ENCODE measurements at places on chromosomes 2 and 18. TPM values are rescaled to one million over a fixed set of nuclear protein-coding genes. Genes with fewer than 3 reads are reported as not detected.
A peak's percentile ranks its signal among the peaks of the same experiment; 100 is the strongest.

DNA sequence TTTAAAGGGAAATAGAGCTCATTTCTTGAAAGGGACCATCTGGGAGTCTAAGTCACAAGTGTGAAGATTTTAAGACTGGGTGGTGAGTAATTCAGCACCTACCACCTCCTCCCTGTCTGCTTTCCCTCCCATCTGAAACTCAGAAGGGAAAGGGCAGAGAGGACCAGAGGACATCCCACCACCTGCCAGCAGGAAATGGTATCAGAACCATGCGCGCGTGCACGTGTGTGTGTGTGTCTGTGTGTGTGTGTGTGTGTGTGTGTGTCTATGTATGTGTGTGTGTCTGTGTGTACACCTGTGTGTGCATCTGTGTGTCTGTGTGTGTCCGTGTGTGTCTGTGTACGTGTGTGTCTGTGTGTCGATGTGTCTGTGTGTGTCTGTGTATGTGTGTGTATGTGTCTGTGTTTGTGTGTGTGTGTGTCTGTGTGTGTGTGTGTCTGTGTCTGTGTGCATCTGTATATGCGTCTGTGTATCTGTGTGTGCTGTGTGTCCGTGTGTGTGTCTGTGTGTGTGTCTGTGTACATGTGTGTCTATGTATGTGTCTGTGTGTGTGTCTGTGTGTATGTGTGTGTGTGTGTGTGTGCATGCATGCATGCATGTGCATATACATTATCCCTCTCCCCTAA, 76.8 kb downstream of the ZFP36L2 start:
- H3K27ac ChIP-seq: no peak overlapping the region
- H3K27me3 ChIP-seq: no peaks in the 10 kb centered on the region
- no peak overlapping the region for H3K4me3 ChIP-seq
- DNase-seq: no peak

DNA sequence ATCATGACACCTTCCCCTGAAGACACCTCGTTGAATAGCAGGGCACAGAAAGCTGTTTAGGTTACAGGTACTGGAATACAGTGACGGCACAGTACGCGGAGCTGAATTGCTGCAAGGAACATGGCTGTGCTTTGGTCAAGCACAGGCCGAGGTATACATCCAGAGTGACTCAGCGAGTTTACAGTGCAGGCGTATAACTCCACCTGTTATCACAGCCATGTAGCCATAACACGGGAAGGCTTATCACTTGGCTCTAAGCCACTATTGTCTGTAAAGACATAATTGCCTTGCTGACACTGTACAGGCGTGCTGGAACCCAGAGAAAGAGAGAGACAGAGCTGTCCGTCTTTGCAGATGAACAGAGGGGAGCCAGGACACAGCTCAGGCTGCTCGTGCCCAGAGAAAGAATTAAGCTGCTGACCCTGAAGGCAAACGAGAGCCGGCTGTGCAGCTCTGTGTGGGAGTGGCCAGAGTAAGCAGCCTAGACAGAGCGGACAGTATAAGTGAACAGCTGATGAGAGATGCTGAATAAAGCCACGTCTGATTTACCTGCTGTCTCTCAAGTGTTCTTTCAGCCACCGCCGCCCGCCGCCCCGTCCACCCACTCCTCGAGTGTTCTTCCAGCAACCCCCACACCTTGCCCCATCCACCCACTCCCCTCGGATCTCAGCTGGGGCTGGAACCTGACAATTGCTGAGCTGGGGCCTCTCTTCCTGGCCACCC, 87.3 kb upstream of the PPP1CB start:
- H3K27ac ChIP-seq: peak overlapping the region; percentile 91
- peaks cover 54% of the 10 kb centered on the region for H3K4me1 ChIP-seq
- H3K36me3 ChIP-seq: no peaks in the 10 kb centered on the region

DNA sequence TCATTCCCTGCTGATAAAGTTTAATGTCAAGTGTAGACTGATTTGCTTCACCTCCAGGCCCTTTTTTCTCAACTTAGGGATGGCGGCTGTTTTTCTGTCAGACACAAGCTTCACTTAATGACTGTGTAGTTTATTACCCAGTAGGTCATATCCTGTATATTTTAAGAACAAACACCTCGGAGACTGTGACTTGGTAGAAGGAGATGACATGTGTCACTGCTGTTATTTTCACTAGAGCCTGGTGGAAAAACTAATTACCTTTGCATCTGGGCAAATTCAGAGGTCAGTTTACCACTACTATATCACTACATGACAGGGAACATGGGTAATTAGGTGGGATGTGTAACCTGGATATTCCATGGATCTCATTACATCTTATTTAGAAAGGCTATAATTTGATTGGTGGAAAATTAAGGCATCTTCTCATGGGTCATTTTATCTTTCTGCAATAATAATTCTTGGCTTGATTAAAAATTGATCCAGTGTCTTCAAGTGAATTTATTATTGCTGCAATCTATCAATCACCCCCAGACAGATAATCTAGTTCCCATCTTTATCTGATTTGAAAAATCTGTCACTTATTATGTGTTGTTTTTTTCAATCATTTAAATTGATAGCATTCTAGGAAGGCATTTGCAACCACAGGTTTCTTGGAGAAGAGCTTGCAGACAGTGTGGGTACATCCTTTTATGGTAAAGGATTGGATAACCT, 353.8 kb upstream of the SPRED2 start:
- DNase-seq: no peak
- no peak overlapping the region for H3K27ac ChIP-seq
- no peak overlapping the region for H3K4me3 ChIP-seq
- no peaks in the 10 kb centered on the region for H3K27me3 ChIP-seq
- no peaks in the 10 kb centered on the region for H3K36me3 ChIP-seq

GRCh38 chr2:18719978-18720775, 130.8 kb upstream of the NT5C1B start:
- no peaks in the 10 kb centered on the region for H3K36me3 ChIP-seq
- peak overlapping the region; percentile 66 for H3K27ac ChIP-seq
- peaks cover 6% of the 10 kb centered on the region for H3K4me1 ChIP-seq
- H3K27me3 ChIP-seq: no peaks in the 10 kb centered on the region
- H3K4me3 ChIP-seq: no peak overlapping the region

DNA sequence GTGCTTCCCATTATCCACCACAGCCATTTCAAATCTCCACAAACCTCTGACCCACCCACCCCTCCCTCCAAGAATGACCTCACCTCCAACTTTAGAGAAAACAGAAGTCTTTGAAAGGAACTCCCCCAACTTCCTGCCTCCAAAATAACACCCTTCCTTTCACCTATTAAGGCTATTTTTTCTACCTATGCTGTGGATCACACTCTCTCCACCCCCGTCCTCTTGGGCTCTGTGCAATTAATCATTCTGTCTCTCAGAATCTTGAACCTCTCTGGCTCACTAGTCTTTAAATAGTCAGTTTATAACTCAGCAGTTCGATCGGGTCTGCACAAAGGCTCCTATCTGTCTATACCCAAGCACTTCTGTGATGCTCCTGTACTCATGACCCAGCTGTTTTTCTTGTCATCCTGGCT, 37.3 kb upstream of the XPO1 start:
- H3K4me3 ChIP-seq: no peak overlapping the region
- H3K27ac ChIP-seq: no peak overlapping the region
- no peak for DNase-seq
- H3K4me1 ChIP-seq: no peaks in the 10 kb centered on the region
- no peaks in the 10 kb centered on the region for H3K36me3 ChIP-seq
- H3K27me3 ChIP-seq: no peaks in the 10 kb centered on the region

- no peaks in the 10 kb centered on the region for H3K4me1 ChIP-seq
- H3K4me3 ChIP-seq: no peak overlapping the region
- no peaks in the 10 kb centered on the region for H3K27me3 ChIP-seq
- no peak overlapping the region for H3K27ac ChIP-seq
- no peaks in the 10 kb centered on the region for H3K36me3 ChIP-seq
- DNase-seq: no peak
Measured at GRCh38 chr2:73998451-73998850, 13.7 kb downstream of the TET3 start.

- peak overlapping the region; percentile 71 for H3K4me3 ChIP-seq
- DNase-seq: no peak
- H3K27ac ChIP-seq: peak overlapping the region; percentile 78
- peaks cover 4% of the 10 kb centered on the region for H3K4me1 ChIP-seq
- no peaks in the 10 kb centered on the region for H3K36me3 ChIP-seq
Measured at GRCh38 chr2:54558188-54559005, 102.3 kb downstream of the SPTBN1 start.

- H3K27ac ChIP-seq: peak overlapping the region; percentile 87
- no peaks in the 10 kb centered on the region for H3K27me3 ChIP-seq
- H3K4me3 ChIP-seq: peak overlapping the region; percentile 20
Measured at GRCh38 chr2:203037026-203037425, 22.4 kb downstream of the NBEAL1 start.

- peak; percentile 30 for DNase-seq
- H3K36me3 ChIP-seq: peaks cover 32% of the 10 kb centered on the region
- H3K27ac ChIP-seq: no peak overlapping the region
- H3K4me1 ChIP-seq: no peaks in the 10 kb centered on the region
- no peak overlapping the region for H3K4me3 ChIP-seq
Measured at GRCh38 chr2:74877376-74877775, 43.4 kb downstream of the HK2 start.

DNA sequence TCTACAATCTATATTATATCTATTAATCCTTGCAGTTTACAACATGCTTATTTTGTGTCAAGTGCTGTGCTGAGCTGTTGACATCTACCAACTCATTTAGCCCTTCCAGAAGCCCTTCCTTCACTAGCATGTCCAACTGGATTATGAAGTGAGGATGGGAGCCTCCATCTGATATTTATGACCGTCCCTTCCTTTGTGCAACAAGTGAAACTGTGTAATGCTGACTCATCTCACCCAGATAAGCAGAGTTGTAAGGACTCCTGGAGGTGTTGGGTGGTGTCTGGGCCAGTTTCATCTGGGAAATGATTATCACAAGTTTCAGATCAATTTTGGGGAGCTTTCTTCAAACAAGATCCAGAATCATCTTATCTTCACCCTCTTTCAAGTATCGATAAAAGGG, 156.6 kb upstream of the ETAA1 start:
- no peak for DNase-seq
- no peak overlapping the region for H3K27ac ChIP-seq

DNA sequence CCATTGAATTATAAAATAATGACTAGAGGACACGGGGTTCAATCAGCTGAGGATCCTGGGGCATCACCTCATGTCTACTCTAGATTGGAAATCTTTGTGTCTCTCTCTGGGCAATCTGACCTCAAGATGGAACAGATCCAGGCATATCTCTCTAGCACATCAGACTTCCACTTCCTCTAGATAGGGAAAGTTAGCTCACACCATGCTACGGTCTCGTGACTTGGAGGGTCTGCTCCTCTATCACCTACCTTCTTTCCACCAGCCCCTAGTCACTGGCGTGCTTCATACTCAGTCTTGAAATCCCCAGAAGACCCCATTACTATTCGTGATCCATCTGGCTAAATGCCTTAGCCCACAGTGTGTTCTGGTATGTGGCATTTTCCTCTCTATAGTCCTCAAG, 148.8 kb downstream of the ANKRD44 start:
- H3K27me3 ChIP-seq: no peaks in the 10 kb centered on the region
- peaks cover 13% of the 10 kb centered on the region for H3K4me1 ChIP-seq
- no peak for DNase-seq
- no peak overlapping the region for H3K27ac ChIP-seq

- no peaks in the 10 kb centered on the region for H3K36me3 ChIP-seq
- no peak for DNase-seq
- no peak overlapping the region for H3K4me3 ChIP-seq
- H3K4me1 ChIP-seq: no peaks in the 10 kb centered on the region
- H3K27ac ChIP-seq: no peak overlapping the region
Measured at GRCh38 chr2:28367667-28368356, 24.8 kb upstream of the FOSL2 start.

- DNase-seq: no peak
- H3K4me3 ChIP-seq: no peak overlapping the region
- H3K27ac ChIP-seq: no peak overlapping the region
- H3K4me1 ChIP-seq: no peaks in the 10 kb centered on the region
Measured at GRCh38 chr18:58456625-58457024, 172.3 kb downstream of the ALPK2 start.

- no peak overlapping the region for H3K27ac ChIP-seq
- DNase-seq: peak; percentile 42
- H3K27me3 ChIP-seq: no peaks in the 10 kb centered on the region
- no peak overlapping the region for H3K4me3 ChIP-seq
Measured at GRCh38 chr2:240635121-240635997, 10.1 kb downstream of the GPR35 start.

GRCh38 chr2:128441341-128442052, 122.8 kb upstream of the HS6ST1 start:
- H3K27ac ChIP-seq: peak overlapping the region; percentile 64

DNA sequence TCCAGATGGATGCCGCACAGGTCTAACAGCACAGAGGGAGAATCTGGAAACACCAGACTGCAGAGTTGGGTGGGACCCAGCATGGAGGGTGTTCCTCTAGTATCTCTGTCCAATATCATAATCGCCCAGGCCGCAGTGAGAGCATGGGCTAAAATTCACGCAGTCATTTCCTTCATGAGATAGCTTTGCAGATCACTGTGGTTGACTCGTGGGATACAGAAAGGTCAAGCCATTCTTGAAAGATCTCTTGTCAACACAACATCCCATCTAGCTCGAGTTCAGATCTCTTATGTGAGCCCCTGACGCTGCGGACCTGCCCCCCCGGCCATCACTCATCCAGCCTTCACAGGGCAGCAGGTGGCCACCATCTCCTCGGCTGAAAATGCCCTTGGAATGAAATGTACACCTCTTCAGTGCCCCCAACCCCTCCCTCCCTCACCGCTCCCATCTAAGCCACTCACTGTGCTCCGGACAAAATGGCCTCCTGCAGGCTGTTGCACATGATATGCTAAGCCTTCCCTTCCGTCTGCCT, 45.9 kb downstream of the FOSL2 start:
- H3K27ac ChIP-seq: no peak overlapping the region
- no peak overlapping the region for H3K4me3 ChIP-seq
- H3K27me3 ChIP-seq: no peaks in the 10 kb centered on the region
- DNase-seq: peak; percentile 45
- no peaks in the 10 kb centered on the region for H3K4me1 ChIP-seq

GRCh38 chr2:64829525-64829924, 159.7 kb upstream of the SLC1A4 start:
- peak; percentile 22 for DNase-seq
- H3K4me1 ChIP-seq: peaks cover 7% of the 10 kb centered on the region
- H3K27me3 ChIP-seq: no peaks in the 10 kb centered on the region
- no peak overlapping the region for H3K4me3 ChIP-seq

- no peak overlapping the region for H3K4me3 ChIP-seq
- H3K4me1 ChIP-seq: no peaks in the 10 kb centered on the region
- DNase-seq: no peak
- H3K27ac ChIP-seq: no peak overlapping the region
Measured at GRCh38 chr2:25799301-25799700, 79.0 kb downstream of the ASXL2 start.

SLC16A14 gene
- 15.8 TPM for total RNA-seq

FIGN gene
- total RNA-seq: 4.3 TPM

ASB18 gene
- not detected for total RNA-seq

PRKAG3 gene
- not detected for total RNA-seq

C2orf66 gene
- not detected for total RNA-seq

CHN1 gene
- total RNA-seq: 7.8 TPM

DUSP19 gene
- total RNA-seq: 1.3 TPM

REG3A gene
- total RNA-seq: not detected

ALPP gene
- total RNA-seq: not detected

CIB4 gene
- not detected for total RNA-seq

TCF23 gene
- not detected for total RNA-seq

ZBTB7C gene
- total RNA-seq: 8.1 TPM

TRIM43 gene
- total RNA-seq: not detected

ARHGAP25 gene
- total RNA-seq: 8.3 TPM

FOXD4L1 gene
- total RNA-seq: not detected

All from ascending aorta (tissue), 2 donors.